Activated CD4-positive, alpha-beta T cell treated with anti-CD3 and anti-CD28 coated beads, Interleukin-10, Interleukin-2, amounts not matched to agents 100 ng/mL and 50 ng/mL, durations not matched to agents 16 hours and 8 hours (primary cell): ENCODE measurements at places on chromosomes 6 and 20.

DNA sequence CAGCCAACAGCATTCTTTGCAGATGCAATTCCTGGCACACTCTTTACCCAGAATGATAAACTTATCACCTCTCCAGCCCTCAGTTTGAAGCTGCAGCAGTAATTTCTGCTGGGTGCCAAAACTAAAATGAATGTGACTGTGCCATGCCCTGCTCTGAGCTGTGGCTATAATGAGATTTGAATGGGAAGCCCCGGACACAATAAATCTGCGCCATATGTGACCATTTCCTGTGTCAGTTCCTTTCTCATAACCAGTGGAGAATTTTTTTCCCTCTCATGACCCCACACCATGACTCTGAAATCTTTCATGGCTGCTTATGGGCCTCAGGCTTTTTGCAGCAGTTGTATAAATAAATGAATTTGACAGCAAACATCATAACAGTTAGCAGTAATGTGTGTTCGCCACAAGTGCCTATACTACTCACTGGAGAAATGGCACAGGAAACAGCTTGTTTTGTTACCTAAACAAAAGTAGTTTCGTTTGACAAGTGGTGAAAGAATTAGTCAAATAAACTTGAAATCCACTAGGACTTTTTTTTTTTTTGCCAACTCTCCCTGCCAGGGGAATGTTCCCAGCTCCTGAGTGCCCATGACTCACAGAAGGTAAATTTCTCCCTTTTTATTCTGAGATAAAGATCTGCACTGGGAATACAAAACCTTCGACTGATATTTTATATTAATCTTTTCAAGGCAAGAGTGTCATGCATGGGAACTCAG lies 408.4 kb downstream of the PKHD1 start:
- DNase-seq: no peak

DNA sequence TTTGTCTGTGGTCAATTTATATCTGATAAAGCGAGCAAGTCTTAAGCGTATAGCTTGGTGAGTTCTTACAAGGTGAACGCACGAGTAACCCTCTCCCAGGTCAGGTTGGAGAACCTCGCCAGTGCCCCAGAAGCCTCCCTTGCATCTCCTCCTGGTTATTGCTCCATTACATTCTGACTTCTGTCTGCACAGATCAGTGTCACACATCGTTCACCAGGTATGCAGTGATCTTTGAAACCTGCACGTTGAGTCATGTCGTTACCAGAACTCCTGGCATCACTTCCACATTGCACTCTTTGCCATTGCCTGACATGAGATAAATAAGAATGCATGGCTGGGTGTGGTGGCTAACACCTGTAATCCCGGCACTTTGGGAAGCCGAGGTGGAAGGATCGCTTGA lies 44.2 kb downstream of the AKAP12 start:
- DNase-seq: no peak

DNA sequence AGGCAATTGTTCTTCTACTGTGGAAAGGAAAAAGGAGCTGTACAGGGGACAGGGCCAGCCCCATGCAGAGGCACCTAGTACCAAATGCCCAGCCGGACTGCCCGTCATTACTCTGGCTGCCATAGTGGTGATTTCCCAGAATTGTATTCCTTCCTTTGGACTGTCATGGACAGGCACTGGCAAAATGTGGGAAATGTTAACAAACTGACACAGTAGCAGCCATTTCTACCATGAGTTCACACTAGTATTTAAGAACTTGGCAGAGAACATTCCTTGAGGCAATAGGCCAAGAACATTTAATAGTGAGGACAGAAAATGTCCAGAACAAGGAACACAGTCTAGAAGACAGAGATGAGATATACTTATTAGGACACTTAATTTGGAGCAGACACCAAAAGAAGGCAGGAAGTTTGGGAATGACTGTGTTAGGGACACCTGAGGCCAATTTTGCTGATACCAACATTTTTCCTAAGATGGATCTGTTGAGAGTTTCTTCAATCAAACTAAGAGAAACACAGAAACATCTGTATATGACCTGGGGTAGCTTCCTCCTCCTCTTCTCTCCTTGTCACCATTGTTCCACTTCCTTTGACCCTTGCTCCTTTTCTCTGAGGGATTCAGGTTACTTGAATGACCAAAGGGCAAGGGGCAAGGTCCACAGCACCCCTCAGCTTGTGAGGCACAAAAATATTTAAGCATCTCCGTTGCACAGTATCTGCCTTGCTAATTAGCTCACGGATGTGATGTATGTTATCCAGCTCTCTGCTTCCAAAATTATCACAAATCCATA lies 14.9 kb downstream of the ADTRP start:
- no peak for DNase-seq

GRCh38 chr20:23132930-23133559 lies 46.9 kb upstream of the CD93 start:
- DNase-seq: no peak

GRCh38 chr6:121418346-121418745 lies 17.1 kb upstream of the GJA1 start:
- no peak for DNase-seq

DNA sequence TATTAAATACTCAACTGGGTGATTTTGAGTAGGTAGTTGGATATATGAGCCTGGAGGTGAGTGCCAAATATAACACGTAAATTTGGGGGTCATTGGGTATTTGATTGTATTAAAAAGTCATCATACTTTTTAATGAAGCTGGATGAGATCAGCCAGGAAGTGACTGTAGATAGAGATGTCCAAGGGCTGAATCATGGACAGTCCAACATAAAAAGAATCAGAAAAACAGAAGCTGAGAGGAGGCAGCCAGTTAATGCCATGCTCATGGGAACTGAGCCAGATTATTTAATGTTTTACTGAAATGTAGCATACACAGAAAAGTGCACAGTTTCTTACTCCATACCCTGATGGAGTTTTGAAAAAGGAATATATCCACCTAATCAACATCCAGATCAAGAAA lies 435.5 kb upstream of the PLCB4 start:
- no peak for DNase-seq

- no peak for DNase-seq
These were observed 42.0 kb downstream of the THEMIS start for GRCh38 chr6:127858727-127859391.

- no peak for DNase-seq
These were observed 1.8 kb downstream of the TIAM2 start for GRCh38 chr6:154996841-154997311.

- no peak for DNase-seq
These were observed 81.6 kb downstream of the KCNB1 start for GRCh38 chr20:49400904-49401303.

GRCh38 chr6:39700362-39700761 lies 24.8 kb downstream of the KIF6 start:
- no peak for DNase-seq

GRCh38 chr6:155174576-155175211 lies 89.1 kb upstream of the CLDN20 start:
- DNase-seq: peak; percentile 90

DNA sequence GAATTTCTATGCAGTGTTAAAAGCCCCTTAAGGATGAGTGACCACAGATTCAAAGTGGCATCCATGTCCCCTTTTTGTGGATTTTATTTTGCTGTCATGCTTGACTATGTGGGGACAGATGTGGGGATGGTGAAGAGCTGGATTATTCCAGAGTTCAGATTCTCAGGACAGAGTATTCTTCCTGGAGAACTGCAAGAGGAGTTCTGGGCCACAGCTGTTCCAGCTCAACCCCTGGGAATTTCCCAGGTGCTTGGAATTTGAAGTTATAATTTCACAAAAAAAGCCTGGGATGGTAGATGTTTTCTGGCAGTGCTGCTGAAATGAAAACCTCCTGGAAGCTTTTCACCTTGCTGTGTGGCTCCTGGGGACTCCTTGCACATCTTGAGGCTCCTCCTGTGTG lies 671.8 kb upstream of the MARCKS start:
- DNase-seq: no peak

GRCh38 chr6:167689751-167690150 lies 137.0 kb upstream of the AFDN start:
- DNase-seq: no peak

DNA sequence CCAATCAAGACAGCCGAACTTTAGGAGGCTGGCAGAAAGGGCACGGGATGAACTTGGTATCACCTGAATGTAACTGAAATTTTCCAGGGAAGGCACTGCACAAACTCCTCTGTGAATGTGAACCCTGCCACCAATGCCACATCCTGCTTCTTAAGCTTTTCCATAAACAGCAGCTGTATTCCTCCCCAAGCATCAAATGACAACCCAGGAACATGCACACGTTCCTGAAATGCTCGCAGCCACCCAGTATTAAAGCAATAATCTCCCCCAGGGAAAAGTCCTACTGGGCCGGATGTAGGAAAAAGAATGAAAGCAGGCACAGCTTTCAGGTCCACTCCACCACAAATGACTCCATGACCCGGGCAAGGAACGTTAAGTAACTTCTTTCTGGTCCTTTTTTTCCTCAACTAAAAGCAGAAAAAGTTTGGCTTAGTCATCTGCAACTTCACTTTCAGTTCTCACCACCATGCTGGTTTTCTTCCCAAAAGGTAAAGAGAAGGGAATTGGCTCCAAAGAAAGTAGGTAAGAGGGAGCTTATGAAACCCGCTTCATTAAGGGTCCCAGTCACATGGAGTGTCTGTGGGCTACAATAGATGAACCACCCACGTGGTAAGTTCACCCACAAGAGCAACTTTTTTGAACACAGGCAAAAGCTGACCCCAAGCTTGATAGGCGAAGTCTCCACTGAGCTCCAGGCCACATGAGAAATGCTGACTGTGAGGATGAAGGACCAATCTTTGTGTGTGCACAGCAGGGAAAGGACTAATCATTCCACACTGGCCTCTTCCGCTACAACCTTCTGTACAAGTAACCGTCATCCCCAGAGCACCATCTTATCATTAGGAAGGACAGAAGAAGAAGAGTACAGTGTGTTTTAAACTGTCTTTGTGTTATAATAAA lies 90.1 kb downstream of the HIVEP2 start:
- no peak for DNase-seq

DNA sequence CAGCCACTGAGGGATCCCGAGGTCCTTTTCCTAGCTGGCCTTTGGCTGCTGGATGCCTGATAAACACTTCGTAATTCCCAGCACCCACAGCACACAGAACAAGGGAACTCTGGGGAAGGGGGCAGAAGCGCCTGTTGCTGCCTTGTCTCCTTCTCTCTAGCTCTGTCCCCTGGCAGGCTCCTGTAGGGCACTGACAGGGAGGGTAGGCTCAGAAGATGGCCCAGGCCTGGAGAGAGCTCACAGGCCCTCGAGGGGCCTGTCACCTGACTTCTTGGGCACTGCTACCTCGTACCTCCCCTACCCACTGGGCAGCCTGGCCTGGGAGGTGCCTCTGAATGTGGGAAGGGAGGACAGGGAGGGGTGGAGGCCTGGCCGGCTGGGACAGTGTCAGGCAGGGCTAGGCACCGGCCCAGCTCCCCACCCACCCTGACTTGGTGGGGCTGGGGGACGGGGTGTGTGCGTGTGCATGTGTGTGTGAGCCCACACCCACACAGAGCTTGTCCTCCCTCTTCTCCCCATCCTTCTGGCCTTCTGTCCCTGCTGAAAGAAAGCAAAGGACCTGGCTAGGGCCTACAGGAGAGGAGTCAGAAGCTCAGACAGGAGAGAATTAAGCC lies 18.1 kb downstream of the C6orf132 start:
- DNase-seq: no peak

- DNase-seq: no peak
These were observed 118.0 kb upstream of the IRAK1BP1 start for GRCh38 chr6:78749326-78749725.

GRCh38 chr20:8055096-8055495 lies 35.5 kb upstream of the TMX4 start:
- no peak for DNase-seq

DNA sequence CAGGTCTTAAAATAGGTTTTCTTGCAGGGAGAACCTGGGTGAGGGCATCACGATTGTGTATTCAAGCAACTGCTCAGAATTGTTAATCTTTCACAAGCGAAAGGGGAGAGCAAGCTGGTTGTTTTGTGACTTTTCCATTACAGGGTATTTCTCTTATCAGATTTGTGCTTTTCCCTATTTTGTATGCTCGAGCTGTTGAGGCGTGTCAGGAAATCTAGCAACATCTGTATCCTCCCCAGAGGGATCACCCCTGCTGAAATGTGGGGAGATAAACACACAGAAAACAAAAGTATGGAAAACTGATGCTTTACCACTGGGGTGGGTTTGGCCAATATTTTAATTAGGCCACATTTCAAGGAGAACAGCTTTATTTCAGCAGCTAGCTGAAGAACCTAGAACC lies 187.0 kb downstream of the DTNBP1 start:
- no peak for DNase-seq

DNA sequence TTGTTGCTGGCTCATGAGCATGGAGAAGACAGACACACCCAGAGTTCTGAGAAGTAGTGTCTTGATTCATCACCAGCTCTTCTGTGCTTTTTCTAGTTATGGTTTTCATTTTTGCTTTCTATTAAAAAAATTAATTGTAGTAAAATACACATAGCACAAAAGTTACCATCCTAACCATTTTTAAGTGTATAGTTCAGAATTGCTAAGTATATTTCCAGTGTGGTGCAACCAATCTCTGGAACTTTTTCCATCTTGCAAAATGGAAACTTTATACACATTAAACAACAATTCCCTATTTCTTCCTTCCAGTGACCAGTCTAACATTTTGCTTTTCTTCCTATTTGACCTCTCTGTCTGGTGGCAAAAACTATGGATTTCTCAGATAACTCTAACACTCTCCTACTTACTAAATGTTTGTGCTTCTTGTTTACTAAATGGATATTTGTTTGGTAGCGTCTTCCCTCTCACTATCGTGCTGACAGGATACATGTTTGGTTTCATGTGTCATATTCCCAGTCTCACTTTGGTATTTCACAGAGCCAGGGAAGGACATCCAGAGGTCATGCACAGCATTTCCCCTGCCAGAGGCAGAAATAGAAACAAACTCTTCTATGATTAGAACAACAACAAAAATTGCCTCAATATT lies 40.6 kb downstream of the TXLNB start:
- DNase-seq: peak; percentile 30

DNA sequence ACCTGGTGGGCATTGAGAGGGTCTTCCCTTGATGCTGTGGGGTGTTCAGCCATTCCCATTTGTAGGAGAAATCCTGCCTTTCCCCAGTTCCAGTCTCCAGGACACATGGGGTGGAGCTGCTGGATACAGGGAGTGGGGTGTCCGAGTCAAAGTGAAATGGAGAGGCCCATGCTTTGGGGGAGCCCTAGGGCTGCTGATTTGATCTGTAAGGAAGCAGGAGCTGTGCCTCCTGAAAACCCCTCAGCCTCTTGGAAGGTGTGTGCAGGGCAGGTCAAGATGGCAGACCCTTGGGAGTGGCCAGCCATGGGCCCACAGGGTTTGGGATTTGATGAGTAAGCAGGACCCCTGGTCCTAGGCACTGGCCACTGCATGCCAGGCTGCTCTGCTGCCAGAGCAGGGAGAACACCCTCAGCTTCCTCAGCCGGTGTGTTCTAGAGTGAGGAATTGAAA lies 82.0 kb downstream of the SERAC1 start:
- DNase-seq: no peak

DNA sequence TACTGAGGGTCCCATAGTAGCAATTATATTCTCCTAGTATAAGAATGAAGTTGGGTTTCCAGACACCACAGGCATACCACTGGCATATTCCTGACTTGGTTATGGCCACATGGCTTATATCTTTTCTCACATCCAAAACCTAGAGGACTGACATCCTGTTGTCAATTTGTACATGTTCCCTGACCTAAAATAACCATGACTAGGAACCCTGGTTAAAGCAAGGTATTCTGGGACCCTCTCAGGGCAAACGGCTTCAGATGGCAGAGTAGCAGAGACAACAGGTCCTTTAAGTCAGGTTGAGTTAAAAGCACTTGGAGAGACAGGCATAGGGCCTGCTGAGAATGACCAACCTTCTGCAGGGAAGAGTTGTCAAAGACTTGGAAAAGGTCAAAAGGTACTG lies 12.6 kb downstream of the MAP3K5 start:
- no peak for DNase-seq

- no peak for DNase-seq
These were observed 140.1 kb upstream of the LRFN2 start for GRCh38 chr6:40727271-40727670.
